ENCODE measurements at places on chromosomes 5 and 9.

GRCh38 chr9:129080601-129081387, at the start of gene DOLPP1:
DOLPP1 (plus strand) TSS chr9:129081111; CDS start chr9:129081132, 21 bp downstream.
- peak; percentile 99 for DNase-seq

- no peak for DNase-seq
Observed at GRCh38 chr5:133230823-133231578, 179.2 kb downstream of the HSPA4 start.

- DNase-seq = no peak
Observed at GRCh38 chr5:38725371-38725865, 120.4 kb upstream of the OSMR start.

DNA sequence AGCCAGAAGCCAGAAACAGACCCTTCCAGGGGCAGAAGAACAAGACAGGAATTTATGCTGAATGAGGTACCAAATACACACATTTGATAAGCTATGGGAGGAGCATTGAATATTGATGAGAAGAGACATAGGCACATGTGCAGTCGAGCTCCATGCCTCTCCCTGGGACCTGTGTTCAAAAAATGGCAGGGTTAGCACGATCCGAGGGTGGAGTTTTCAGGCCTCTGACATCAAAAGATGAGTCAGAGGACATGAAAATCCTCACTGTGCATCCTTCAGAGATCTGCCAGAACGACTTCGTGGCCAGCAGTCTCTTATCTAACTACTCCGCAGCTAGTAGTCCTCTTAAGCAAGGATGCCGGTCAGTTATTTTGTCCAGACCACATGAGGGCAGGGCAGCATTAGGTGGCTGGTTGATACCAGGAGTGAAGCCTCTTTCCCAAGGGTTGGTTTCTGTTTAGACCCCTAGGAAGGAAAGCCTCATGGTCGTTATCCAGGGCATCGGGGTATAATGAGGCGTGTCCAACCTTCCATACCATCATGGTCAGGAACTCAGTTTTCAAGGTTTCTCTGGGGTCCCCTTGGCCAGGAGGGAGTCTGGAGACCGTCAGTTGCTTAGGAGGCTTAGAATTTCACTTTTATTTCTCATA, 11.6 kb upstream of the CMBL start:
- DNase-seq = no peak

DNA sequence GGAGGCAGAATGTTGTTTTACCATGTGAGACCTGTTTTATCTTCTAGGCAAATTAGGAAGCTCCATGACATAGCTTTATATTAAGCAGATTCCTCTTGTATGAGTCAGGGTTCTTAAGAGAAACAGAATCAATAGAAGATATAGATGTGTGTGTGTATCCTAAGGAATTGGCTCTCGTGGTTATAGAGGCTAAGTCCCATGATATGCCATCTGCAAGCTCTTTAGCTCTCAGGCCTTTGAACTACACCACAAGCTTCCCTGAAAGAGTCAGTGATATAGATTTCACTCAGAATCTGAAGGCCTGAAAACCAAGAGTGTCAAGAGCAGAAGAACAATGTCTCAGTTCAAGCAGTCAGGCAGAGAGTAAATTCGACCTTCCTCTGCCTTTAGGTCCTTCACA, 365.8 kb upstream of the ZNF608 start:
- DNase-seq = no peak

GRCh38 chr5:19988457-19988856, 457 bp upstream of the CDH18 start:
- no peak for DNase-seq

DNA sequence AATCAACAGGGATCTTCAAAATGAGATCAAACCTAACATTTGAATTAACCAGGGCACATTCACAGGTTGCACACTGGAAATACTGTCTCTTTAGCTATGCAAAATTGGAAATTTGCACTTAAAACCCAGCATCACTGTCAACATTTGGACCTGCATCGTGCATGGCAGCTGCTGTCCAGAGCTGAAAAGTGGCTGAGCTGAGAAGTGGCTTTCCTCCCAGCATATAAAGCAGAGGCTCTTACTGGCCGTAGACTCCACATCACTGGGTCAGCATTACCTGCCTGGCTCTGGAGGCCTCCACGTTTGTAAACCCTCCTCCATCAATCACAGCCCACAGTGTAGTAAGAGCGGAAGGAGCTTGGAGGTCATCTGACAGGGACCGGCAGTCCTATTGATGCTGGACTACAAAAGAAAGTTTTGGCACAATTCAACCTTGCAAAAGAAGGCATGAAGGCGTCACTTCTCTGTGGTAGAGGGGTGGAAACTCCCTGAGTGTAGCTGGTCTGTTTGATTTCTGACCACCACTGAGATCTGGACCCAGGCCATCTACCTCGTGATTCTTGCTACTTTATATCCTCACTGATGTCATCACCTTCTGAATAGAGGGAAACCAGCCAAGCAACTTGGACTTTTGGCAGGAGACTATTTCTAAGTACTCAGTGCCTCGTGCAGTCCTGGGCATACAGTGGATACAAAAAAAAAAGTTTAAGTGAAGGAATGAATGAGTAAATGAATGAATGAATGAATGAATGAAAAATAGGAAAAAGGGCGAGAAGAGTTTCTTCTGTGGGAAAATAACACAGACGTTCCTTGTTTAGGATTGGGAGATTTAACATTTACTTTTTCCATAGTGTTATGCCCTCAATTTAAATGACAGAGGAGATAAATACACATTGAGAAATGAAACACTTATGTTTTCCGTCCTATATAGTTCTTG, 14.8 kb downstream of the RASEF start:
- DNase-seq = no peak

- no peak for DNase-seq
Observed at GRCh38 chr5:159768243-159768642, 148.0 kb upstream of the ADRA1B start.

GRCh38 chr5:65172486-65173129, 309.1 kb downstream of the ADAMTS6 start:
- no peak for DNase-seq

GRCh38 chr5:151660616-151661495, 25.9 kb downstream of the SPARC start:
- DNase-seq = no peak

DNA sequence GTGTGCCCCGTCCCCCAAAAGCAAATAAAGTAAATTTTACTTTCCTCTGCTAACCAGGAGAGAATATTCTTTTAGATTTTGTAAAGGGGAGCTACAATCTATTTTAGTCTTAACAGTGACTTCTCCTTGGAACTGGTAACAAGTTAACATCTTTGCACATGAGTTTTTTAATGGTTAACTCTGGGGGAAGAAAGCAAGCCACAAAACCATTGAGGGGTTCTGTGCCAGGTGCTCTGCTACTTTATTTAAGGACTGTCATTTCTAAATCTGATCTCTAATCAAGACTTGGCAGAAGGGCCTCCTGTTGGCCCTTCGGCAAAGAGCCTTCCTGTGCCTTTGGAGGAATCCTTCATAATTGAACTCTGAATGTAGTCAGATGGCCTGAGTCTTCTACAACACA, 153.4 kb downstream of the SLC12A2 start:
- DNase-seq = no peak

GRCh38 chr5:98772415-98773213, 849 bp upstream of the RGMB start:
- DNase-seq = peak; percentile 80

GRCh38 chr9:130331061-130331460, 65.5 kb downstream of the HMCN2 start:
- DNase-seq = no peak

DNA sequence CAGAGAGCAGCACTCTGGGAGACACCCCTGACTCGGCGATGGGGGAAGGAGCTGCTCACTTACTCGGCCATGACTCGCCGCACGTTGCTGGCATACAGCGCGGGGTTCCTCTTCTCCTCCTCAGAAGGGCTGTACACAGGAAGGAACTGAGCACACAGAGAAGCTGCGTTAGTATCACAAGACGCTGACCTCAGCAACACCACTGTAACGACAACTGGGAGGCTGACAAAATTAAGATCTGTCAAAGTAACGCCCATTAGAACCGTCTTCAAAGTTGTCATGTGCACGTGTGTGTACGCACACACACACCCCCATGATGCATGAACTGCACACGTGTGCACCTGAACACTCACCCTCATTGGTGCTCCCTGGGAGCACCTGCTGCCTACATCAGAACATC, 32.1 kb upstream of the SLC6A3 start:
- DNase-seq = no peak

DNA sequence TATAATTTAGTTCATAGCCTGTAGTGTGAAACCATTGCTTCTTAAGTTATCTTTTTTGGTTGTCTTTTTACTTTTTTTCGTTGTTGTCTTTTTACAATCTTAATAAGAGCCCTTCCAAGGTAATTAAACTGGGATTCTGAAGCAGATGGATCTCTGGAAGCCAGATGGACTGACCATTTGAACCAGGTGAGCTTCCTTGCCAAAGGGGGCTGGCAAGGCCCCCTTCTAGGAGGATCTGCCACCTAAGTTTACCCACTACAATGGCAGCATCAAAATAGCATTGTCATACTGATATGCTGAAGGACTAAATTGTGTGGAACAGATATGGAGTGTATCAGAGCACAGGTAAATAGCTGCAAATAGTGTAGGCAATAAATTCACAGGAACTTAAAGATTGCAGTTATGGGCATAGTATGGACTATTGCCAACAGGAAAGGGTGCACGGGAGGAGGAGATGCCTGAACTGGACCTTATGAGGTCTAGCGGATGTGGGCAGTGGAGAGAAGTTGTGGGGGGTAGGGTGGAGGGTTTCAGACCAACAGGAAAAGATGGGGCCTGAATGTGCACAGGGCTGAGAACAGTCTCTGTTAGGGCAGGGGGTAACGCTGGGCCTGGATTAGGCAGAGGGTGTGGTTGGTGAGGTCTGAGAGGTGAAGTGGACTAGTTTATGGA, 61.5 kb upstream of the CTXN3 start:
- DNase-seq = no peak

DNA sequence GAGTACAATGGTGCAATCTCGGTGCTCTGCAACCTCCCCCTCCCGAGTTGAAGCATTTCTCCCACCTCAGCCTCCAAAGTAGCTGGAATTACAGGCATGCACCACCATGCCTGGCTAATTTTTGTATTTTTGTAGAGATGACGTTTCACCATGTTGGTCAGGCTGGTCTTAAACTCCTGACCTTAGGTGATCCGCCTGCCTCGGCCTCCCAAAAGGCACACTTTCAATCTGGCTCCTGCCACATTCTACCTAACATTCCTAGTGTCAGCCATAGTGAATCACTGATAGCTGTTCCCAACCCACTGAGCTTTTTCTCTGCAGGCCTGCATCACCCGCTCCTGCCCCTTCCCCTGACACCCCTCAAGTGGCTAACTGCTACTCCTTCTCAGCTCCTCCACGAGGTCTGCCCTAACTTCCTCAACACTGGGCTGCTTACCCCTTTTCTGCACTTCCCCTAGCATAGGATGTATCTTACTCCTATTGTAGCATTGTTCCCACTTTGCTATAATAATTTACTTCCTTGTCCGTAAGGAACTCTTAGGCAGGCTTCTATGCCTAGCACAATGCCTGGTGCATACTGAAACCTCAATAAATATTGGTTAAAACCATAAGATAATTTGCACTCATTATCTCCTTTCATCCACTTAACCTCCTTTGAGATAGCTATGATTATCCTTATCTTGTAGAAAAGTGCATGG, 42.0 kb upstream of the LIFR start:
- DNase-seq = no peak

- no peak for DNase-seq
Observed at GRCh38 chr5:657570-657969, 35.6 kb downstream of the TPPP start.

DNA sequence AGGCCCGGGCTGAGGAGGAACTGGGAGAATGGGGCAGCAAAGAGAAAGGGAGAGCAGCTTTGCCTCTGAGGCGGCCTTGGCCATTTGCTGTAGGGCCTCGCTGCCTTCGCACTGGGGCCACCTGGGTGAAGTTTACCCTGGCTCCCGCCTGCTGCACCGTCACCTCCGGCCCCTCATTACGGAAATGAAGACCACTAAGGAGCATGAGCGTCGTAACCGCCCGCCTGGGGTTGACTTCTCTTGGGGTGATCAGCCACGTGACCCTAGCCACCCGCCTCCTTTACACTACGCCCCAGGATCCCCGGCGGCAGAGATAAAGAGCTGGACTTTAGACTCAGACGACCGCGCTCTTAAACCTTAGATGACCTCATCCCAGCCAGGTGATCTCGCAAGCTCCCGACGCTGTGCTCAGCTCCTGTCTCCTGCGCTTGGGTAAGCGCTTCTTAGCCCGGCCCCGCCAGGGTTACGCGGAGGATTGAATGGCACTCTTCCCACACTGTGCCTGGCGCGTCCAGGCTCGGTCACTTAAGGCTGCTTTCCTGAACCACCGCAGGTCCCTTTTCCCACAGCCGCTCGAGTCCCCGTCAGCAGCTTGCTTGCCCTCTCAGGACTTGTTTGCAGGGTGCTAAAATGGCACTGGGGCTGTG, 107.9 kb upstream of the LARP1 start:
- peak; percentile 31 for DNase-seq

DNA sequence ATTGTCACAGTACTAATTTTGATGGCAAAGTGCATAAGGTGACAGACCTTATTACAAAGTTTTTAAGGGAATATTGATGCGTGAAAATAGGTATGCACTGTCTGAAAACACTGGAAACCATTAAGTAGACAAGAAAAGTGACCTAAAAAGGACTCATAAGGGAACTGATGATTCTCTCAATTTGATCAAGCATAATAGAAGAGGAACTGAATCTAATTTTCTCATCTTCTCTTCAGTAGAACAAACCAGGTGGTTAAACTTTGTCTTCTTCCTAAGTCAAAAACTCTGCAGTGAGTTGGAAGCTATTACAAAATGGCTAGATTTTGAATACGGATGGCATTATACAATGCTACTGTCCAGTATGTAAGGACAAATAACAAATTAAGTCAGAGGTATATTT, 53.4 kb downstream of the RNF145 start:
- no peak for DNase-seq

GRCh38 chr9:114525513-114525912, 20.2 kb upstream of the WHRN start:
- no peak for DNase-seq

DNA sequence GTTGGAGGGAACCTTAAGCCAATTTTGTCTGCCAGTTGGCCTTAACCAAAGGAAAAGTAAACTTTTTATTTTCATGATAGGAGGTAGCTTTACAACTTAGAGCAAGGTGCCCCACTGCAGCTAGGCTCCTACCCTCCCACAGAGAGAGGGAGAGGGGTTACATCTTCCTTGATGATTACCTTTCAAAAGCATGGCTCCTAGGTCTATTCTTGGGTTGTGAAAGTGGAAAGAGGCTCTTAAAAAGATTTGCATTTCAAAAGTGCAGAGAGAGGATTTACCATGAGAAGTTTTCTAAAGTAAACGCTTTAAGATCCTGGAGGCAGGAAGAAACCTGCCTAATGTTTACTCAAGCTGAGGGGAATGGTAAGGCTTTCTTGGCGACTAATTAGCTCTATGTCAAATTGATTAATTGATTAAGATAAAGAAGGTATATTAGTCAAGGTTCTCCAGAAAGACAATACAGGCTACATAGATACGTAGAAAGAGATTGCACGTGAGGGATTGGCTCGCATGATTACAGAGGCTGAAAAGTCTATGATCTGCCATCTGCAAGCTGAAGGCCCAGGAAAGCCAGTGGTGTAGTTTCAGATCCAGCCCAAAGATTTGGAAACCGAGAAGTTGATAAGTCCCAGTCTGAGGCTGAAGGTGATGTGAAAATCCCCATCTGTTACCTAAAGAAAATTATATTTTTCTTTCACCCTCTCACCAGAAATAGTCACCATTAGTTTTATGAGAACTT, 333.8 kb upstream of the CTNND2 start:
- DNase-seq = no peak

Data from ovary (tissue), 10 donors.